ENCODE measurements at places on chromosomes 3 and 15. TPM values are rescaled to one million over a fixed set of nuclear protein-coding genes. Genes with fewer than 3 reads are reported as not detected.

The SNRK gene
- 10.6 TPM for total RNA-seq

The INKA1 gene
- total RNA-seq = 5.9 TPM

The POMGNT2 gene
- 22.4 TPM for total RNA-seq

The GPR62 gene
- 0.42 TPM for total RNA-seq

The SKIC8 gene
- total RNA-seq = 61.5 TPM

The PARP3 gene
- 17.3 TPM for total RNA-seq

The RAD51 gene
- 6.2 TPM for total RNA-seq

The DZIP1L gene
- 81.3 TPM for total RNA-seq

The GOLGA8H gene
- 1.5 TPM for total RNA-seq

The PRSS50 gene
- total RNA-seq = 4.1 TPM

All from cardiac muscle cell (in vitro differentiated cells and primary cell).